ENCODE measurements at places on chromosomes 1 and 21.

- no peak for DNase-seq
These were observed 227.2 kb downstream of the OLFM3 start for GRCh38 chr1:101769520-101769919.

- peak; percentile 45 for DNase-seq
These were observed 769 bp downstream of the GPSM2 start for GRCh38 chr1:108877348-108878159.

DNA sequence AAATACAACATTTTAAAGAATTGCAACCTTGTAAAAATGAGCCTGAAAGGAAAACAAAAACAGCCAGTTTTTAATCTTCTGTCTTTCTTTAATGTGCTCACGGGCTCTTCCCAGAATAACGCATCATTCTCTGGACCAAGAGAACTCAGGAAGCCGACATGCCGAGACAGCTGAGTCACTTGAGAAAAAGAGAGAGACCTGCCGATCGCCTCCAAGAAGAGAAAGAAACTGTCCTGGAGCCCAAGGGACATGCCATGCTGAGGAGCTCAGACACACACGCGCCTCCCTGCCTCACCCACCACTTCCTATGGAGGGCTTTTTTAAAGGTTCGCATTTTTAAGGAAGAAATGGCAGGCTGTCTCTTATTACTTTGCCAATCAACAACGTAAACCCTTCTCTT lies 176.4 kb downstream of the ZNF281 start:
- DNase-seq = no peak

- no peak for DNase-seq
These were observed 192.4 kb downstream of the DPYD start for GRCh38 chr1:97728436-97728835.

GRCh38 chr1:8746554-8746953 lies 70.9 kb downstream of the RERE start:
- no peak for DNase-seq

DNA sequence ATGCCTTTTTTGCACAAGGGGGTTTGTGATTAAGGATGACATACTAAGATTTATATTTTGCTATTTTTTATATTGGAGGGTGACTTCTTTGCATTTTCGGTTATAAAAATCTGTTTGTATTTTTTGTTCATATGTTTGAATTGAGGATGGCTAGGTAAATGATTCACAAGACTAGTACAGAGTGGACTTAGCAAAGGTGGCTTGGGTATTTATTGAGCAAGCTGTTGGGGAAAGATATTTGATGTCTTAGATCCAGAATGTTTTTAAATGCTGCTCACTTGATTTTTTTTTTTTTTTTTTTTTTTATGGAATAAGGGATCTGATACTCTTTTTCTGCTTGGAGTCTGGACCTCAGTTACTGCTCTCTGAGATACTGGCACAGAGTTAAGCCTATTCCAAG lies 100.6 kb downstream of the DNM3 start:
- no peak for DNase-seq

DNA sequence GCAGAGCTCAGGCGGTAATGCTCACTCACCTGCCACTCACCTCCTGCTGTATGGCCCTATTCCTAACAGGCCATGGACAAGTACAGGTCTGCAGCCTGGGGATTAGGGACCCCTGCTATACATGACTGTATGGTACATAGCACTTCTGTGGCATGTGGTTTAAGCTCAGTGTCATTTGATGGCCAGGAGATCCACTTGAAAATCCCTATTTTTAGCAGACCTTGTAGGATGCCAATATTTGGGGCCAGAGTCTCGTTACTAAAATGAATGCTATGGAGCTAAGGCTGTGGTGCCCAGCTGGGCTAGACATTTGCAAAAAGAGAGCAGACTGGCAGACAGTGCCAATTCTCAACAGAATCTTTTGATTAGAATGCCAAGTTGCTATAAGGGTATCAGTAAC lies 1.7 kb upstream of the ANGPTL7 start:
- DNase-seq = no peak

GRCh38 chr1:89166705-89167104 lies 9.1 kb downstream of the GBP7 start:
- no peak for DNase-seq

GRCh38 chr1:231161667-231162296 lies at the start of gene TRIM67:
TSS of gene TRIM67 (plus strand) at chr1:231162058. CDS start at chr1:231162970, 912 bp downstream.
- no peak for DNase-seq

DNA sequence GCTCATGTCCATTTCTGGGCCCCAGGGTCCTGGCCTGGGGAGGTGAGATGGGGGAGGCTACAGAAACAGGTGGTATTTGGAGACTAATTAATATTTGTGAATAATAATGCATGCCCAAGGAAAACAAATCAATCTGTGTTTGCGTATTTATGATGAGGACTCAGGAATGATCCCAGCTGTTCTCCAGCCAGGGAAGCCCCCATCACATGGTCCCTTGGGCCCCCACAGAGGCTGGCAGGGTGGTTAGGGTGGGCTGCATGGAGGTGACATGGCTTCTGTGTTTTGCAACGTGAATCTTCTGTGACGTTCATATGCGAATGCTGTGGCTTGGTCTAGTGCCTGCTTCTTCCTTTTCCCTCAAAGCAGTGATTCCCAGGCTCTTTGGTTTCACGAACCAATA lies 10.5 kb downstream of the PTPRF start:
- no peak for DNase-seq

DNA sequence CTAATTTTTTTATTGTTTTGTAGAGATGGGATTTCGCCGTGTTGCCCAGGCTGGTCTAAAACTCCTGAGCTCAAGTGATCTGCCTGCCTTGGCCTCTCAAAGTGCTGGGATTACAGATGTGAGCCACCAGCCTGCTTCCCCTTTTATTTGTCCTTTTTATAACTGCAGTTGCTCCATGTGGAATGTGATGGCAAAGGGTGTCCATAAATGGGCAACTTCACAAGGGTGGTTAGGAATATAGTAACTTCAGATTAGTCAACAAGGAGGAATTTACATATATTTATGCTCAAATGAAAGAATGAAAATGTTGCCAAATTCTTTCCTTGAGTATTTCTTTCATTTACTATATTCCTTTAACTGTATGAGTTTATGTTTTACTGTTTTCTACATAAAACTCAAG lies 182.9 kb downstream of the BACH1 start:
- DNase-seq = no peak

GRCh38 chr1:32327204-32327603 lies 8.8 kb downstream of the MARCKSL1 start:
- DNase-seq = no peak

GRCh38 chr1:170854677-170855076 lies 80.7 kb upstream of the MROH9 start:
- no peak for DNase-seq

GRCh38 chr1:86245566-86246190 lies 89.1 kb upstream of the COL24A1 start:
- DNase-seq = no peak

DNA sequence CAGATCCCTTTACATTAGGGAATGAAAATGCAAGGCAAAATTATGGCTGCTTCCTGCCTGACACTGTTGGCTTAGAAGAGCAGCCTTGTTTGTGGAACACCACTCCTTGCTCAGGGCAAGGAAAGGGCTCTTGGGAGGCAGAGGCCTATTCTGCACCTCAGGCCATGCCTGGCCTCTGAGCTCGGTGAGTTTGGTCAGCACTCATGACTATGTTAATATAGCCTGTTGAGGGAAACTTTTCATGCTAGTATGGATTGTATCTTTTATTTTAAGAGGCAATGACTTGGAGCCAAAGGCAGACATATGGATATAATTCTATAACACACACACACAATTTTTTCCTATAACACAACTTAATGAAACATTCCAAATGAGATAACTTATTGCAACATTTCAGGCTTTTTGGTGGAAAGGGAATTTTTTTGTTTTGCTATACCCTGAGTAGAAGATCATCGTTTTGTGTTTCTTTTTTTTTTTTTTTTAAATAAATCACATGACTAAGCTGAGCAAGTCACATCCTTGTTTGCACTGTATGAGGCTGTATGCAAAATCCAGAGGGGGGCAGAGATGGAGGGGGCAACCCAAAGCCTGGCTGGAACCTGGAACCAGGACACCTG lies 5.6 kb upstream of the YRDC start:
- no peak for DNase-seq

GRCh38 chr21:37331411-37331810 lies 35.2 kb upstream of the DYRK1A start:
- DNase-seq = no peak

- DNase-seq = no peak
These were observed 117.8 kb downstream of the LIPI start for GRCh38 chr21:14092834-14093560.

DNA sequence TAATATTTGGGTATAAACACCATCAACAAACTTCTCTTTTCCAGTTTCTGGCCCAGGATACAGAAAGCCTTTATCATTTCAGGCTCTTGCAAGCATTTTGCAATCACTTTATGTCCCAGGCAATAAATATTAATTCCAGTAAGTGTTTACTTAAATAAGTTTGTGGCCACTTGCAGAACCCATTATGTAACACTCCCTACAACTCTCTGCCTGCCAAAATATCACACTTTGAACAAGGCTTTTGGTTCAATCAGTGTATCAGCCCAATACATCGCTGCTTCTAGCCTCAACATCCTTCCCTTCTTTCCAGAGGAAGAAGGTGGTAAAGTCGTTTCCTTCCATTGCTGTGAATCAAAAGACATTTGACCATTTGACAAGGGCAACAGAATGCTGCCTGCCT lies 203.0 kb upstream of the USP25 start:
- DNase-seq = no peak

- DNase-seq = no peak
These were observed at the start of gene KCNA2 for GRCh38 chr1:110605901-110606656. TSS of gene KCNA2 (minus strand) at chr1:110606358. CDS start at chr1:110604782, 1,576 bp downstream.

DNA sequence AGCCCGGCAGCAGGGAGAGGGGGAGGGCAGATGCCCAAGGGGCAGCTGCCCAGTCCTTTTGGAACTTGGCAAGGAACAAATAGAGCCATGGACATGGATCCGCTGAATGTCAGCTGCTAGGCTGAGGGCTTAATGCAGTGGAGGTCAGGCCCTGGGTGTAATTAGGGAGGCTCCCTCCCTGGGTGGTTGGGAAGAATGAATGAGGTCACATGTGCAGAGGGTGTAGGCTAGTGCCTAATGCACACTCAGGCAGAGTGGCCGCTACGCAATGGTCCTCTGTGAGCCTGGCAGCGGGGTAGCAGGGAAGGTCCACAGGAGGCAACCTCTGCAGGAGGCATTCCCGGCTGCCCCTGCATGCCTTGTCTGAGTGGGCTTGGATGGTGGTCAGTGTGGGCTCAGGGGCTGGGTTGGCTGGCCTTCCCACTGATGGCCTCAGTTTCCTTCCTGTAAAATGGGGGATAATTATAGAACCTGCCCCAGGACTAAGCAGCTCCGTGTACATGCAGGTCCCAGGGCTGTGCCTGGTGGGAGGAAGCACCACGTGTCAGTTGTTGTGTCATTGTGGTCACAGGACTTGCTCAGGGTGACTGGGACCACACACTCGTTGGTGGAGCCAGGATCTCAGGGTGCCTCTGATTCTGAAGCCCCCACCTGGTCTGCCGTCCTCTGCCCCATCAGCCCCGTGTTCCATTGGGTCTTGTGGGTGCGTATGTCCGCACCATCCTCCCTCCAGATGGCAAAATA lies 81.6 kb upstream of the ACTL8 start:
- no peak for DNase-seq

DNA sequence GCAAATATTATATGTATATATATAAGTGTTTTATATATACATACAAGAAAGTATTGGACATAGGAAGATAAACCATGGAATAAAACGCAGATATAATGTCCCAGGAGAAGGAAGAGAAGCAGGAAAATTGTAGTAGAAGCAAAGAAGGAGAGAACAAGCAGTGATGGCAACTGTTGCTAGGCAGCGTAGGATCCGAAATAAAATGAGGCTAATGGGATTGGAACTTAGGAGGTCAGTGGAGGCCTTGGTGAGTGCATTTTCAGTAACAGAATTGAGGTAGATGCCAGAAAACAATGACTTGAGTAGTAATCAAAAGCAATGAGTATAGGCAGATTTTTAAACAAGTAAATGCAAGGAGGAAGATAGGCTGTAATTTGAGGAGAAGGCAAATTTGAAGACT lies 265.8 kb downstream of the LRRC7 start:
- no peak for DNase-seq

- DNase-seq = no peak
These were observed 95.1 kb upstream of the WLS start for GRCh38 chr1:68327414-68327813.

DNA sequence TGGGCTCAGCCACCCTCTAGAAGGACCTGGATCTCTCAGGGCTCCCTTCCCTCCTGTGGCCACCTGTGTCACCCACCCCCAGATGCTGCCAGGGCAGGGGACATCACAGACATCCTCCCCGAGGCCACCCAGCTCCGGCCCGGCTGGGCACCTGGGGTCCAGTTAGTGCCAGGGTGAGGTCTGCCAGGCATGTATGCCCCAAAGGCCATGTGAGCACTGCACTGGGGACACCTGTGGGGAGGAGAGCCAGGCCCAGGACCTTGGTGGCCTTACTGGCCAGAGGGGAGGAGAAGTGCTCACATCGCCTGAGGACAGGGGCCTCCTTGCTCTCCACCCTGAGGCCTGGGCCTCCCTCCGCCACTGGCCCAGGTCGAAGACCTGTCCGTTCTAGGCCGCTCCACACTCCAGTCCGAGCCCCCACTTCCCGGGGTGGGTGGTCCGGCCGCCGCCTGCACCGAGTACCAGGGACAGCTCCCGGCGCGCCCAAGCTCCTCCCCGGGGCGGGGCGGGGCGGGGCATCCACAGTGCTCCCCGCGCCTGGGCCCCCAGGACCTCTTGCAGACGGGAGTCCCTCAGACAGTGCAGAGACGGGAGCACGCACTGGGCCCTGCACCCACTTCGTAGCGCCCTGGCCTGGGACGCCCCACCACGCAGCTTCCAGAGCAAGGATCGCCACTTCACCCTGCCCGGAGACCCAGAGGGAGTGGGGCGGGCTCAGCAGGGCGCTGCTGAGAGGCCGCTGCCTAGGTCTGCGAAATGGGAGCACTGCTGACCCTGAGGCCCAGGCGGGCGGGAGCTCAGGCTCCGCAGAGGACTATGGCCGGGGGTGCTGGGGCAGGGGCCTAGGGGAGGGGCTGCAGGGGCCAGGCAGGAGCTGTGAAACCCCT lies 34.3 kb upstream of the CCDC27 start:
- DNase-seq = no peak

GRCh38 chr1:58773406-58773840 lies 10.4 kb downstream of the JUN start:
- DNase-seq = peak; percentile 42

DNA sequence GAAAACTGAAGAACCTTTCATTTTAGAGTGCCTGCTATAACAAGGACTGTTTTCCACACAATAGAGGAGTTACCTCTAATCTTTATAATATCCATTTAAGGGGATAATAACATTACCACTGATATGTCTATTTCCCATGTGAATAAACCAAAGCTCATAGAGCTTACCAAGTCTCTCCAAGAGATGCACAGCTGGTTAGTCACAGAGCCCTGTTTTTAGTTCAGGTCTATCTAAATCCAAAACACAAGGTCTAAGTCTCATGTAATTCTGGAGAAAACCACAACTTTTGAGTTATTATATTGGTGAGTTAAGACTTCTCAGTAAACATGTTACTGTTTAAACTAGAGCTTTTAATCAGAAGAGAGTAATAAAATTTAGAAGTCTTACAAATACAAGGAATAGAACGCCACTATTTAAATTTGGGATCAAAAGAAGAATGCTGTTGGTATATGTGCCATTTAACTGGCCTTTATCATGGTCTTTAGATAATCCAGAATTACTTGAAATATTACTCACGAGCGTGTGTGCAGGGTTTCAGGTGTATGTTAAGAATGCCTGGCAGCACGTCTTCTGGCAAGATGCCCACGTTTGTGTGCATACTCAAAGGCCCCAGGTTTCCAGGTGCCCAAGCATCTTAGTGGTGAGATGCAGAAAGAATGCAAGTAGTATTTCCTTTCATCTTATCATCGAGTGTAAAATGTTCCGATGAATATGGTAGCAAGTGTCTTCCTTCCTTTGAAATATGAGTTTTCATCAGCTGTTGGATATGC lies 190.6 kb downstream of the FMN2 start:
- peak; percentile 60 for DNase-seq

- no peak for DNase-seq
These were observed 818 bp upstream of the TFAP2E start for GRCh38 chr1:35572296-35572695.
